Putamen (tissue), 1 donor: ENCODE measurements at places on chromosomes 2 and 18.
A peak's percentile ranks its signal among the peaks of the same experiment; 100 is the strongest.

- no peak for DNase-seq
These were observed 20.3 kb downstream of the PER2 start for GRCh38 chr2:238267884-238268680.

DNA sequence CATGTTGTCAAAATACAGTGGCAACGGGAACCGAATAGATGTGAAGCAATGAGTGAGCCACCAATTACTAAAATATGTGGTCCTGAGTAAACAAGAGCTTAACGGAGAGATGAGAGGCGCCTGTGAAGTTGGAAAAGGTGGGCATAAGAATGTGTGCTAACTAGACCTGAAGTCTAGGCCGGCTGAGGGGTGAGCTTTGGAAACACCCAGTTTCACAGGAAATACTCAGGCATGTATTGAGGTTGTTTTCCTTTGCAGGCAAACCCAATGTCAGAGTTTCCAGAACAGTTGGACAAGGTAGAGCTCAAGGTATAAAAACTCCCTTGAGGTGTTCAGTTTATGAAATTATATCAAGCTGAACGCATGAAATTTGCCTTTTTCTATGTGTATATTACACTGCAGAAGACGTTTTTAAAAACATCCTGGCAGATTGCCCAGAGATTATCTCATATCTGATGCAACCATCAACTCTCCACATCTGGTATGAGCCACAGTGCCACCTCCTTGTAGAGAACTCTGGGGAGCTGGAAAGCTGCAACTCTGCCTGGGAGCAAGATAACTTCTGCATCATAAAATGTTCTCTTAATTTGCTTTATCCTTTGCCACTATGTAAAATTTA is 3.9 kb upstream of the WDSUB1 start:
- no peak for DNase-seq

DNA sequence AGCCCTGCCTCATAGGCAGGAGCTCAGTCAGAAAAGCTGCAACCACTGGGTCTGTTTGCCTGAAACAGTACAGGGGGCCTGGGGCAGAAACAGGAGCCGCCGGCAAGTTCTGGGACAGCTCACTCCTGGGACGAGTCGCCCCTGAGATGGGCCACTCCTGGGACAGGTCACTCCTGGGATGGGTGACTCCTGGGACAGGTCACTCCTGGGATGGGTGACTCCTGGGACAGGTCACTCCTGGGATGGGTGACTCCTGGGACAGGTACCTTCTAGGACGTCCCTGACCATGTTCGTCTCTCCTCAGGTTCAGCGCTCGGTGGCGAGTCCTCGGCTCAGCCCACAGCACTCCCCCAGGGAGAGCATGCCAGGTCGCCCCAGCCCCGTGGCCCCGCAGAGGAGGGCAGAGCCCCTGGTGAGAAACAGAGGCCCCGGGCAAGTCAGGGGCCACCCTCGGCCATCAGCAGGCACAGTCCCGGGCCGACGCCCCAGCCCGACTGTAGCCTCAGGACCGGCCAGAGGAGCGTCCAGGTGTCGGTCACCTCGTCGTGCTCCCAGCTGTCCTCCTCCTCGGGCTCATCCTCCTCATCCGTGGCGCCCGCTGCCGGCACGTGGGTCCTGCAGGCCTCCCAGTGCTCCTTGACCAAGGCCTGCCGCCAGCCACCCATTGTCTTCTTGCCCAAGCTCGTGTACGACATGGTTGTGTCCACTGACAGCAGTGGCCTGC is 51.8 kb downstream of the NTSR2 start:
- no peak for DNase-seq

DNA sequence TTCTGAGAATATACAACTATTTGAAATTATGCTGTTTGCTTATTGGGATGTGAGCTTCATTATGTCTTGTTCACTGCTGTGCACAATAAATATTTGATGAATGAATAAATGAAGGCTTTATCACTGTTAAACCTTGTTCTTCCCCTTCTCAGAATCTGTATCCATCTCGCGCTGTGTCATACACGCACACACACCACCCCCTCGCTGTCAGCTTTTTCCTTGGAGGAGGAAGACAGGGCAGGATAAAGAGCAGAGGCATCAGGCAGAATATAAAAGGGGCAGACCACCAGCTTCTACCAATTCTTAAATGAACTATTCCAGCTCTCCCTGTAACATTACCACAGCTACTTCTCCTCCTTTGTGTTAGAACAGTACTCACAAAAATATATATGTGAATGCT is 75.0 kb downstream of the CD226 start:
- peak; percentile 58 for DNase-seq

- no peak for DNase-seq
These were observed 101.7 kb downstream of the SOCS6 start for GRCh38 chr18:70390371-70391090.

- no peak for DNase-seq
These were observed 114.0 kb upstream of the RND3 start for GRCh38 chr2:150601280-150602038.

DNA sequence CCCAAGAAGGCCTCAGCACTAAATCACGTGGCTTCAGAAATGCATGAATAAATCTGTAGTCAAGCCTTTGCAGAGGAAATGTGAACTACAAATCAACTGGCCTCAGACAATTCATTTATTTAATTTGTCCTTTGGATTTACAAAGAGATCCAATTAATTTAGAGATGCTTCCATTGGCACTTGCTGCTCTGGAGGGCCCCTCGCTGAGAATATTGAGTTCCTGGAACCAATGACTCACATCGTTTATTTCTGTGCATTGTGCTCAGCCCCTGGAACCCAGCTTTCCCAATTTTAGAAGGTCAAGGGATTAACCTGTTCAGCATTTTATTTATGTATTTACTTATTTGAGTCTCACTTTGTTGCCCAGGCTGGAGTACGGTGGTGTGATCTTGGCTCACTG is 47.2 kb upstream of the MGAT4A start:
- DNase-seq = no peak

DNA sequence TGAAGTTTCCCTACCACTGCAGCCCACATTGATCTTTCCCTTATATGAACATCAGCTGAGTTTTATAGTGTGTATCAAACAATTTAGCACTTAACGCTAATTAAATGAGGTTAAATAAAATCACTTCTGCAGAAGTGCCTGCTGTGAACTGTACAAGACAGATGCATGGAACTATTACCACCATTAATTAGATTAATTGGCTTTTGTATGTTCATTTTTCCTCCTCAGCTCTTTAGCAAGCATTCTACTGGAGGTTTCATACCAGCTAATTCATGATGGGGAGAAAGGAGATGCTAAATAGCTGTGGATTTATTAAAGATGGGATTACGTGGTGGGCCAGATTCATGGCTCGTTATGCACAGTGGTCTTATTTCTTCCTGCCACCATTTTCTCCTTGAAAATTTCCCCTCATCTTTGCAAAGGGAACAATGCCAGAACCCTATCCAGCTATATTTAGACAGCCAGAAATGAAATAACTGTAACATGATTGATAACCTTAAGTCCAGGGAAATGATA is 96.7 kb downstream of the CNTNAP5 start:
- no peak for DNase-seq

GRCh38 chr2:196376984-196377877 is 205.9 kb upstream of the STK17B start:
- no peak for DNase-seq
